ENCODE measurements at places on chromosomes 4 and X. TPM values are rescaled to one million over a fixed set of nuclear protein-coding genes. Genes with fewer than 3 reads are reported as not detected.
A peak's percentile ranks its signal among the peaks of the same experiment; 100 is the strongest.

Gene GRIA2
- total RNA-seq = not detected

- no peak overlapping the region for H3K4me3 ChIP-seq
- peaks cover 12% of the 10 kb centered on the region for H3K4me1 ChIP-seq
- H3K27ac ChIP-seq = no peak overlapping the region
- H3K27me3 ChIP-seq = no peaks in the 10 kb centered on the region
These were observed 194.2 kb downstream of the RAPGEF2 start for GRCh38 chr4:159297091-159297490.

DNA sequence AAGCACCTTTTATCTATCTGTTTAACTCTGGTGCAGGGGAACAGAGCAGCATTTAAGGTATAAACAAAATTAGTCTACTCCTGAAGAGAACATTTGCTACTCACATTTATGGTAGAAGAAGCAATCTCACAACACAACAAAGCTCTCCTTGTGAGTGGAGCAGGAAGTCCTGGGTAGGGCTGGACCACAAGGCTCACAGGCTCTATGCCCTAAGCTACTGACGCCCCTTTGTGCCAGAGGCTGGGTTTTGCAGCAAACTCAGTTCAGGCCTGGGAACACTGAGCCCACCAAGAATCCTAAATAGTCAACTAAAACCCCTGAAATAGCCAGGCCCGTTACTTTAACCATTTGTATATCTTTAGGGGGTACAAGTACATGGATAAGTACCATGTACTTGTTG is 4.7 kb upstream of the ZXDB start:
- no peak overlapping the region for H3K4me3 ChIP-seq
- no peak for DNase-seq
- no peaks in the 10 kb centered on the region for H3K36me3 ChIP-seq
- peaks cover 2% of the 10 kb centered on the region for H3K4me1 ChIP-seq
- H3K27me3 ChIP-seq = no peaks in the 10 kb centered on the region

DNA sequence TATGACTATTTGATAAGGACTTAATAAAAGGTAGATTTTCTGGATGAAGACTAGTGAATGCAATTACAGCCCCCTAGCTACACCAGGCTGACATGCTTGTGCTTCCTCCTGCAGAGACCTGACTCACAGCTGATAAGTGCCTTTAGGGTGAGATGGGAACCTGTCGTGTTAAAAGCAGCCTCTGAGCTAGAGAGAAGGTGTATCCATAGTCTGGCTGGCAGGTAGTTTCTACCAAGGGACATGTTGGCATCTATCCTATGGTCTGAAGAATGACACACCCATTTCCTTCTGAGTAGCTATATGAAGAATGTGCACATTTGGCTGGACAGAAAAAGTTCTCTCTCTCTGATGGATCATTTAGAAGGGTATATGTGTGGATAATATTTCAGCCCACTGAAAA is 64.1 kb downstream of the PARM1 start:
- H3K27me3 ChIP-seq = no peaks in the 10 kb centered on the region
- H3K4me3 ChIP-seq = no peak overlapping the region
- H3K36me3 ChIP-seq = no peaks in the 10 kb centered on the region
- H3K4me1 ChIP-seq = no peaks in the 10 kb centered on the region
- H3K27ac ChIP-seq = no peak overlapping the region
- DNase-seq = no peak

DNA sequence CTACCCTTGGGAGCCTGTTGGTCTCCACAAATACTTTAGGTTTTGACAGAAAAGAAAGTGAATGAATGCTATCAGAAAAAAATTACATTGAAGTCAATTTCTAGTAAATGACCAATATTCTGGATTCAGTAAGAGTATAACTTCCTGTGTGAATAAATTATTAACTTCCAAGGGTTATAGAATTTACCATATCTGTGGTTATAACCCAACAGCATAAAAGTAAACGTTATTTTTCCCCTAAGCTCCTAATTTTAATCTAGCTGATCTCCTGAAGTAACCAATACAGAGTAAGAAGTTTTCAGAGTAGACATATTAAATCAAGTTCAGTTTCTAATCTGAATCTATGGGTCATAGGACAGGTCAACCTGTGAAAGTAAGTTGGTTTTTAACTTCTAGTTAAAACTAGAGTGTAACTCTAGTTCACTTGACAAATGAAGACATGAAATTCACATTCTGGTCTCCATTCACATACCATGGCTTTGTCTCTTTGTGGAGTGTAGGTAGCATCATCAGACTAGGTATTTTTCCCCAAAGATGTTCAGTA is 22.8 kb downstream of the DTHD1 start:
- H3K4me3 ChIP-seq = no peak overlapping the region
- H3K27me3 ChIP-seq = no peaks in the 10 kb centered on the region
- H3K27ac ChIP-seq = no peak overlapping the region
- no peaks in the 10 kb centered on the region for H3K4me1 ChIP-seq
- DNase-seq = no peak
- no peaks in the 10 kb centered on the region for H3K36me3 ChIP-seq

- H3K4me1 ChIP-seq = peaks cover 3% of the 10 kb centered on the region
- H3K27me3 ChIP-seq = no peaks in the 10 kb centered on the region
- H3K36me3 ChIP-seq = no peaks in the 10 kb centered on the region
- no peak overlapping the region for H3K4me3 ChIP-seq
These were observed 32.0 kb downstream of the STIM2 start for GRCh38 chr4:26892480-26893150.

DNA sequence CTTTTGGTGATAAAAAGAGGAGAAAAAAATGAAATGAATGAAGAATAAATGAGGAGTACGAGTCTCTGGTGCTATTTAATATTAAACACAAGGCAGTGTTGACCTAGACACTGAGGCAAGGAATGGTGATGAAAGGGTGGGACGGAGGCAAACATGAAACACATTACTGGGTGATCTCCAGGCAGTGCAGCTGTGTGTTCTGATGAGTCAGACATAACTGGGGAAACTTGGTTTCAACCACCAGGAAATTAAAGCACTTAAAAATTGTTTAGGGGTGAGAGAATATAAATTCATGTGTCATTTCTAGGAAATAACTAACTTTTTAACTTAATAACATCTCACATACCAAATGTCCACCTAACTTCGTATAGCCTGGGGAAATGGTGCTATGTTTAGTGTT is 19.7 kb upstream of the CXCL6 start:
- 0 out of 2 replicates have a peak, but pooled peaks cover 1% of the 10 kb centered on the region for H3K4me1 ChIP-seq
- peaks cover under 1% of the 10 kb centered on the region for H3K27me3 ChIP-seq
- no peak overlapping the region for H3K27ac ChIP-seq
- H3K4me3 ChIP-seq = no peak overlapping the region

DNA sequence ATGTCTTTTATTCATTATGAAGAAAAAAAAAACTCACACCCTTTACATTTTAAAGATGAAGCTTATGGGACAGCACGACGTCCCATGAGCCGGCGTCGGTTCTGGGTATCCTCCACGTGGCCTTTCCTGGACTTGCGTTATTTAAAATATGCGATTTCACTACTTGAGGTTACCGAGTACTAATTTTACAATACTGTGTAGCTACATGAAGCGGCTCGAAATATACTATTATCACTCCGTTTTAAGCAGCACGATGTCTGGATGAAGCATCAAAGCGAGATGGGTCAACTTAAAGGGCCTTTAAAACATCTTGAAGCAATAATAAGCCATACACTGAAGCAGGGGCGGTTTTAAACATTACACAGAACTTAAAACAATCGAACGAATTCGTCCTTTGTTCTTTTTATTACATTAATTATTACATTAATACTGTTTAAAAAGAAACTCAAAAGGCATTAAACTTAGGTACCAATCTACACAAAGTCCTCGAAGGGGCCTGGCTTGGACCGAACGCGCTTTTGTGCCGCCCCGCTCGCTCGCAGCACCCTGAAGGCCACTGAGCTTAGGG is 1.4 kb upstream of the KLF3 start:
- H3K4me1 ChIP-seq = peaks cover 5% of the 10 kb centered on the region
- H3K27ac ChIP-seq = peak overlapping the region; percentile 97
- no peaks in the 10 kb centered on the region for H3K36me3 ChIP-seq
- peak overlapping the region; percentile 39 for H3K4me3 ChIP-seq
- no peak for DNase-seq

GRCh38 chr4:2321279-2322196 is 59.6 kb upstream of the MXD4 start:
- H3K27me3 ChIP-seq = peaks cover 2% of the 10 kb centered on the region
- no peak overlapping the region for H3K27ac ChIP-seq
- no peak overlapping the region for H3K4me3 ChIP-seq
- DNase-seq = no peak

GRCh38 chr4:24249972-24250371 is 334.4 kb downstream of the DHX15 start:
- peaks cover 2% of the 10 kb centered on the region for H3K4me1 ChIP-seq
- no peak overlapping the region for H3K4me3 ChIP-seq
- no peaks in the 10 kb centered on the region for H3K36me3 ChIP-seq
- H3K27ac ChIP-seq = no peak overlapping the region

Gene NEK1
- 3.9 TPM for total RNA-seq

- H3K27me3 ChIP-seq = no peaks in the 10 kb centered on the region
- H3K36me3 ChIP-seq = no peaks in the 10 kb centered on the region
- H3K27ac ChIP-seq = no peak overlapping the region
These were observed 4.7 kb downstream of the THAP9 start for GRCh38 chr4:82905205-82905604.

- H3K36me3 ChIP-seq = no peaks in the 10 kb centered on the region
- no peak overlapping the region for H3K27ac ChIP-seq
- no peaks in the 10 kb centered on the region for H3K27me3 ChIP-seq
- no peaks in the 10 kb centered on the region for H3K4me1 ChIP-seq
- H3K4me3 ChIP-seq = no peak overlapping the region
These were observed 279.9 kb downstream of the ASMT start for GRCh38 chrX:1894740-1895139.

Gene SLC25A31
- total RNA-seq = not detected

GRCh38 chr4:6172093-6172926 is 28.0 kb downstream of the JAKMIP1 start:
- DNase-seq = no peak
- H3K4me1 ChIP-seq = no peaks in the 10 kb centered on the region
- H3K27me3 ChIP-seq = no peaks in the 10 kb centered on the region

DNA sequence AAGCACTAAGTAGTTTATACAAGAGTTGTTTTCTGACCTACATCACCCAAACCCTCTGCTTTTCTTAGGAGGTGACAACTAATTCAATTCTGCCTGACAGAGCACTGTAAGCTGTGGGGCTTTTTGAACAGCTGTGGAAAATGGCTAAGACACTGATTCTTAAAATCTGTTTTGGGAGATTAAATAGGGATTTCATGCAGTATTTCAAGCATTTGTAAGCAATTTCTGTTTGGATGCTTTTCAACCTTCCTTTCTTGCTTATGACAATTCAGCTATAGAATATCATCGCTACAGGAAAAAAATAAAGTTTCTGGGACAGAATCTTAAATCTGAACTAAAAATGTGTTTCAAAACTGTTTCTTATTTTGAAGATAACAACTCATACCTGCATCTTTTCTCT is 459.5 kb downstream of the RAPGEF2 start:
- H3K4me3 ChIP-seq = no peak overlapping the region
- H3K27me3 ChIP-seq = no peaks in the 10 kb centered on the region
- H3K4me1 ChIP-seq = no peaks in the 10 kb centered on the region
- no peaks in the 10 kb centered on the region for H3K36me3 ChIP-seq

Gene LRCH2
- total RNA-seq = 8.1 TPM

Gene RAB41
- total RNA-seq = not detected

Gene HSD17B13
- under 0.01 TPM for total RNA-seq

Gene ZFP92
- total RNA-seq = under 0.01 TPM
